ENCODE measurements at places on chromosomes 6 and 20.

GRCh38 chr6:151850479-151851003 is 43.1 kb downstream of the ESR1 start:
- no peak for DNase-seq

DNA sequence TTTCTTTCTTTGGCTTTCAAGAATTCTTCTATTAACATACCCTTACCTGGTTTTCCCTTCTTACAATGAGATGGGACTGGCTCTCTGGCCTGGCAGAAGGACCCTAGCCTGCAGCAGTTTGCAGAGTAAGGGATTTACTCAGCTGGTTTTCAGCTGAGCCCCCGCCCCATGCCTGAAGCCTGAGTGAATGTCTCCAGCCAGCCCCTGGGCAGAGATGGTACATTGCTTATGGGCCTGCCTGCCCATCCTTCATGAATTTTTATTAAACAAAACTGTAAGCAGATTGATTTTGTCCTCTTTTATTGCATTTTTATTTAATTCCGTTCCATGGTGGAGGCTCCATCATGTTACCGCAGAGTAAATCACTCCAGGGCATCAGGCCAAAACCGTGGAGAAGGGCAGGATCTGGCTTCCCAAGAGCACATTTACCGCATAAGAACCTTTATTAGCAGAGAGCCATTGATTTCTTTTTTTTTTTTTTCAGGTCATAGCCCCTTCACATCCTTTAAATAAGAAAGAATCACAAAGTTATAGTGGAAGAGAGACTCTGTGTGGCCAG is 316.2 kb downstream of the DHX35 start:
- DNase-seq, result no peak

- no peak for DNase-seq
These were observed 234.2 kb upstream of the CITED2 start for GRCh38 chr6:139608466-139609261.

GRCh38 chr6:22383016-22383415 is 86.2 kb upstream of the PRL start:
- DNase-seq, result no peak
